ENCODE measurements at places on chromosomes 7 and 10.

GRCh38 chr10:126060261-126060931, 164.0 kb downstream of the FANK1 start:
- peaks cover 4% of the 10 kb centered on the region for H3K27me3 ChIP-seq
- H3K36me3 ChIP-seq: no peaks in the 10 kb centered on the region
- DNase-seq: no peak
- H3K27ac ChIP-seq: no peak overlapping the region
- no peak overlapping the region for H3K4me3 ChIP-seq
- H3K4me1 ChIP-seq: no peaks in the 10 kb centered on the region

- DNase-seq: no peak
- no peaks in the 10 kb centered on the region for H3K36me3 ChIP-seq
- no peaks in the 10 kb centered on the region for H3K4me1 ChIP-seq
- no peak overlapping the region for H3K4me3 ChIP-seq
Observed at GRCh38 chr7:70574970-70575799, 556.8 kb upstream of the GALNT17 start.

GRCh38 chr7:151936207-151936606, 20.0 kb upstream of the GALNTL5 start:
- H3K36me3 ChIP-seq: no peaks in the 10 kb centered on the region
- peak overlapping the region; percentile 40 for H3K4me3 ChIP-seq
- H3K27me3 ChIP-seq: no peaks in the 10 kb centered on the region
- peaks cover 31% of the 10 kb centered on the region for H3K4me1 ChIP-seq
- no peak for DNase-seq

DNA sequence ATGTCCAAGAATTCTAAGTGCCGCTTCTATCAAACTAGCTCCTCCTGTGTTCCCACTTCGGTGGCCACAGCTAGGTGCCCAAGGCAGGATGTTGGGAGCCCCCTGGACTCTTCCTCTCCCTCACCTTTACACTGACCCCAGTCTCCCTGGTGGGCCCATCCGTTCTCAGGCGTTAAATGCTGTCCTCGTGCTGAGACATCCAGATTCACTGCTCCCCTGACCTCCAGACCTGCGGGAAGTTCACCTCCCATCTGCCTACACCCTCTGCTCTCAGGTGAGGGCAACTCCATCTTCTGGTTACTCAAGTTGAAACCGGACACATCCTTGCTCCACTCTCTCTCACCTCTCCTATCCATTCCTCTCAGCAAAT, 114.3 kb downstream of the ARHGAP22 start:
- H3K4me3 ChIP-seq: no peak overlapping the region
- no peak for DNase-seq
- no peak overlapping the region for H3K27ac ChIP-seq
- peaks cover 6% of the 10 kb centered on the region for H3K4me1 ChIP-seq

- peaks cover 46% of the 10 kb centered on the region for H3K36me3 ChIP-seq
- no peak overlapping the region for H3K27ac ChIP-seq
- no peaks in the 10 kb centered on the region for H3K27me3 ChIP-seq
- H3K4me1 ChIP-seq: peaks cover 2% of the 10 kb centered on the region
- no peak for DNase-seq
Observed at GRCh38 chr10:129647590-129647989, 180.5 kb downstream of the MGMT start.

- H3K4me1 ChIP-seq: peaks cover 36% of the 10 kb centered on the region
- no peak overlapping the region for H3K27ac ChIP-seq
- no peak overlapping the region for H3K4me3 ChIP-seq
- DNase-seq: peak; percentile 84
- no peaks in the 10 kb centered on the region for H3K36me3 ChIP-seq
- H3K27me3 ChIP-seq: peaks cover 18% of the 10 kb centered on the region
Observed at GRCh38 chr10:84267503-84268126, 22.8 kb downstream of the RGR start.

- H3K4me1 ChIP-seq: no peaks in the 10 kb centered on the region
- H3K27me3 ChIP-seq: no peaks in the 10 kb centered on the region
- no peak overlapping the region for H3K4me3 ChIP-seq
- H3K27ac ChIP-seq: no peak overlapping the region
- H3K36me3 ChIP-seq: no peaks in the 10 kb centered on the region
- no peak for DNase-seq
Observed at GRCh38 chr7:131157530-131158243, 170.0 kb upstream of the MKLN1 start.

GRCh38 chr7:98294798-98295382, 13.4 kb downstream of the BRI3 start:
- no peaks in the 10 kb centered on the region for H3K4me1 ChIP-seq
- H3K27me3 ChIP-seq: no peaks in the 10 kb centered on the region
- no peak overlapping the region for H3K27ac ChIP-seq
- no peak overlapping the region for H3K4me3 ChIP-seq
- no peak for DNase-seq

DNA sequence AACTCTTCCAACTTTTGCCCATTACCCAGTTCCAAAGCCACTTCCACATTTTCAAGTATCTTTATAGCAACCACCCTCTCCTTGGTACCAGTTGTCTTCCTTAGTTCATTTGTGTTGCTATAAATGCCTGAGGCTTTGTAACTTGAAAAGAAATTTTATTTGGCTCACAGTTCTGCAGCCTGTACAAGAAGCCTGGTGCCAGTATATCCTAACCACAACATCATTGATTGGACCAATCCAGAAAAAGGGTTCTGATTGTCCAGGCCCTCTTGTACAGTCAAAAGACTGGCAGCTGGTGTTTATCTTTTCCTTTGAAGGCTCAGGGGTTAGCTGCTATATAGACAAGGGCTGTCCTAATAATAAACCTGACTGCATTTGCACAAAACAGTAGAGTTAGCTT, 21.1 kb upstream of the ABCC2 start:
- DNase-seq: no peak
- H3K27me3 ChIP-seq: no peaks in the 10 kb centered on the region
- H3K4me3 ChIP-seq: no peak overlapping the region
- peaks cover 6% of the 10 kb centered on the region for H3K4me1 ChIP-seq
- peaks cover 74% of the 10 kb centered on the region for H3K36me3 ChIP-seq
- H3K27ac ChIP-seq: no peak overlapping the region

- peaks cover 86% of the 10 kb centered on the region for H3K4me1 ChIP-seq
- peak overlapping the region; percentile 67 for H3K4me3 ChIP-seq
- peak overlapping the region; percentile 95 for H3K27ac ChIP-seq
- no peaks in the 10 kb centered on the region for H3K27me3 ChIP-seq
- DNase-seq: no peak
Observed at GRCh38 chr10:70834441-70835151, 18.8 kb downstream of the SGPL1 start.

- H3K4me3 ChIP-seq: no peak overlapping the region
- no peaks in the 10 kb centered on the region for H3K36me3 ChIP-seq
- H3K4me1 ChIP-seq: no peaks in the 10 kb centered on the region
- no peak for DNase-seq
- peaks cover 8% of the 10 kb centered on the region for H3K27me3 ChIP-seq
Observed at GRCh38 chr7:28804990-28805389, 153.1 kb downstream of the TRIL start.

- H3K4me3 ChIP-seq: peak overlapping the region; percentile 82
- H3K27me3 ChIP-seq: no peaks in the 10 kb centered on the region
Observed at GRCh38 chr10:75234683-75235374, 928 bp downstream of the COMTD1 start.

DNA sequence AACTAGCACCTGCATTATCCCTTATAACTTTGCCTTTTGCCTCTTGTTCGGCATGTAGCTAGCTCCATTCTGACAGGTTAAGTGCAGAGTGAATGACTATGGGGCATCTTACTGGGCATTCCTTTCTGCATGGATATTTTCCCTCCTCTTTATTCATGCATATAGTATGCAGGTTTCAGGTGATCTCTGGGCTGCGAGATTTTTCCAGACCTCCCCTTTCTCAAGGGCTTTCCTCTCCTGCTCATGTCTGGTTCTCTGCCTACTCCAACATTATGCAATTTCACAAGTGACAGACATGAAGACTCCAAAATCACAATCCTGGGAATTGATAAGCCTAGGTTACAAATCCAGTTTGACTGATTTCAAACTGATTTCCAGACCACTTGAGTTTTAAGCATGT, 503.8 kb downstream of the NXPH1 start:
- H3K27me3 ChIP-seq: no peaks in the 10 kb centered on the region
- no peaks in the 10 kb centered on the region for H3K4me1 ChIP-seq
- H3K4me3 ChIP-seq: no peak overlapping the region
- no peak overlapping the region for H3K27ac ChIP-seq

GRCh38 chr7:43926798-43927123, 525 bp downstream of the UBE2D4 start:
- H3K36me3 ChIP-seq: peaks cover 30% of the 10 kb centered on the region
- peak overlapping the region; percentile 95 for H3K27ac ChIP-seq
- H3K27me3 ChIP-seq: no peaks in the 10 kb centered on the region
- peak overlapping the region; percentile 86 for H3K4me3 ChIP-seq
- H3K4me1 ChIP-seq: peaks cover 34% of the 10 kb centered on the region

DNA sequence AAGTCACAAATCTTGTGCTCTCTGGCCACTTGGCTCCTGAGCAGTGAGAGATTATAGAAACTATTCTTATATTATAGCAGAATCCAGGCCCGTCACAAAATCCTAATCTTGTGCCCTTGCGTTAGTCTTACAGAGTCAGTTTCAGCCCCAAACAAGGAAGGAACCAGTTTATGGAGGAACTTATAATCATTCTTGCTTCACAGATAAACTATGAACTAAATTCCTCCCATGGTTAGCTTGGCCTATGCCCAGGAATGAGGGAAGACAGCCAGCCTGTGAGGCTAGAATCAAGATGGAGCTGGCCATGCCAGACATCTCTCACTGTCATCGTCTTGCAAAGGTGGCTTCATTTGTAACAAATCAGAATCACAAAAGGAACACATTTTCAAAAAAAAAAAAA, 199.7 kb upstream of the PITRM1 start:
- no peaks in the 10 kb centered on the region for H3K36me3 ChIP-seq
- peaks cover 3% of the 10 kb centered on the region for H3K27me3 ChIP-seq
- no peak for DNase-seq
- H3K4me1 ChIP-seq: no peaks in the 10 kb centered on the region
- H3K27ac ChIP-seq: no peak overlapping the region

GRCh38 chr10:112429654-112430230, 17.0 kb downstream of the ZDHHC6 start:
- H3K4me3 ChIP-seq: no peak overlapping the region
- H3K36me3 ChIP-seq: peaks cover 91% of the 10 kb centered on the region
- DNase-seq: no peak
- no peaks in the 10 kb centered on the region for H3K27me3 ChIP-seq
- H3K27ac ChIP-seq: peak overlapping the region; percentile 75

- H3K36me3 ChIP-seq: no peaks in the 10 kb centered on the region
- no peak overlapping the region for H3K27ac ChIP-seq
- DNase-seq: no peak
- peaks cover 16% of the 10 kb centered on the region for H3K4me1 ChIP-seq
- H3K27me3 ChIP-seq: no peaks in the 10 kb centered on the region
Observed at GRCh38 chr10:73889014-73889413, 14.7 kb upstream of the CAMK2G start.

- H3K36me3 ChIP-seq: no peaks in the 10 kb centered on the region
- peaks cover 88% of the 10 kb centered on the region for H3K27me3 ChIP-seq
- no peak for DNase-seq
- H3K4me3 ChIP-seq: no peak overlapping the region
Observed at GRCh38 chr7:122310119-122311021, 5.8 kb upstream of the FEZF1 start.

GRCh38 chr10:93873420-93874115, 20.2 kb upstream of the SLC35G1 start:
- H3K27me3 ChIP-seq: peaks cover 37% of the 10 kb centered on the region
- no peaks in the 10 kb centered on the region for H3K36me3 ChIP-seq
- no peak overlapping the region for H3K27ac ChIP-seq
- no peaks in the 10 kb centered on the region for H3K4me1 ChIP-seq
- DNase-seq: no peak

- H3K36me3 ChIP-seq: no peaks in the 10 kb centered on the region
- no peaks in the 10 kb centered on the region for H3K4me1 ChIP-seq
- no peak for DNase-seq
Observed at GRCh38 chr7:88243345-88243909, 23.6 kb upstream of the SRI start.

DNA sequence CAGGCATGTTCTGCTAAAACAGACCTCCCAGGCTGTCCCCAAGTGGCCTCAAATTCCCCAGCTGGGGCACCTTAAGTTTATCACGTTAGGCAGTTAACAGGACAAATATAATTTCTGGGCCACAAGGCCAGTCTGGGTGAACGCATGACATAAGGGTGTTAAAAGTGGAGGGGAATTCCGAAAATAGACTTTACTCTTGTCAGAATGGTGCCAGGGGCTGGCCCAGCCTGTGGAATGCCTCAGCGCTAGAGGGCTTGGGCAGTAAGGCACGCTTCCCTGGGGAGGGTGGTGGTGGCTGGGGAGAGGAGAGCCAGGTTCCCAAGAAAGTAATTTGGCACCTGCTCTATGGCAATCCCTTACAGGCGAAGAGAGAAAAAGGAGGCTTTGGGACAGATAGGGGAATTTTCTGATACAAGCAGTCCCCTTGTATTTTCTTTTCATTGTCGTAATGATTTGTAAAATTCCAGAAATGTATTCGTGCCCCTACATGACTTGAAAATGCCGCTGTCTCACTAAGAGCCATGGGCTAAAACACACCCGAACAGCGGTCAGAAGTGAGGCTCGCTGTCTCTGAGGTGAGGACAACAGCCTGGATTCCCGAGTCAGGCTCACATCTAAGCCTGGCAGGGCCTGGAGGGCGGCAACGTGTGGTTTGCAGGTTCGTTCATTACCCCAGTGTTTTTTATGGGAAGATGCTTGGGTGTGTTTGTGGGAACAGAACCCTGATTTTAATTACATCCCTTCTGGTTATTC, 463.2 kb upstream of the GALNT17 start:
- H3K27me3 ChIP-seq: no peaks in the 10 kb centered on the region
- H3K4me3 ChIP-seq: no peak overlapping the region
- H3K4me1 ChIP-seq: peaks cover 9% of the 10 kb centered on the region
- no peaks in the 10 kb centered on the region for H3K36me3 ChIP-seq
- DNase-seq: no peak

DNA sequence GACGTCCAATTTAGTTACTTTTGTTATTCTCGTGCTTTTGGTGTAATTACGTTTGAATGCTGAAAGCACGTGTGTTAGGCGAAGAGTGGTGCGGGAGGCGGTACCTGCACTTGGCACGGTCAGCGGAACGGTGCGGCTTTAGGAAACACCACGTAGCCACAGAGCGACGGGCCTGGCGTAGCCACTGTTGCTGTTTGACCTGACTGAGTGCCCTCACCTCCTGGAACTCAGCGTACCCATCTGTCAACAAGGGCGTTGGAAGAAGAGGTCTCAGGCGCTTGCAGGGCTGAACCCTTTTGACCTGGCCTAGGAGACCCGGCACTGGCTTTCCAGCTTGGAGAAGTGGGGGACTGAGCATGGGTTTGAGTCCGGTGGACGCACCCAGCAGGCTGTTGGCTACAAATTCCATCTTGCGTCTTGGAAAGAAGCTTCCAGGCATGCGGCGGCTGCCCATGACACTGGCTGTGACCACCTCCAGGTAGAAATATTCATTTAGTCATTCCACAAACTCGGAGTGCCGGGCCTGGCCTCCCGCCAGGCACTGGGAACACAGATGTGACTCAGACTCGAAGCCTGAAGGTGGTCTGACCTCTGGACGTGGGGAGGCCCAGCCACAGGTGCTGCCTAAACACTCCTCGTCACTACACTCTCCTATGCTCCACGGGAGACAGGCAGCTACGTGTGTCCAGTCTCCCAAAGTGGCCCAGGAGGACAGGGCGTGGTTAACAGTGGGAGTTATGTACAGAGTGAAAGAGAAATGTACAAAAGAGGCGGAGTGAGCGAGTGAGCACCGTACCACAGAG, 22.2 kb downstream of the FAM20C start:
- H3K27ac ChIP-seq: no peak overlapping the region
- no peaks in the 10 kb centered on the region for H3K27me3 ChIP-seq
- no peaks in the 10 kb centered on the region for H3K4me1 ChIP-seq
- DNase-seq: no peak

- no peak overlapping the region for H3K4me3 ChIP-seq
- H3K36me3 ChIP-seq: no peaks in the 10 kb centered on the region
- H3K27me3 ChIP-seq: no peaks in the 10 kb centered on the region
- DNase-seq: no peak
- H3K4me1 ChIP-seq: no peaks in the 10 kb centered on the region
Observed at GRCh38 chr7:42677751-42678699, 233.8 kb downstream of the C7orf25 start.

Measured in activated T-cell treated with anti-CD3 and anti-CD28 coated beads, Interleukin-2, amount 50 U/mL, for 24 hours (primary cell).